ENCODE measurements at places on chromosomes 5 and 9. TPM values are rescaled to one million over a fixed set of nuclear protein-coding genes. Genes with fewer than 3 reads are reported as not detected.

WDR31 gene
- 0.95 TPM for total RNA-seq

ACTL7B gene
- total RNA-seq = not detected

PDCD1LG2 gene
- not detected for total RNA-seq

ACSL6 gene
- total RNA-seq = 0.80 TPM

- H3K27ac ChIP-seq = no peak overlapping the region
- H3K4me3 ChIP-seq = no peak overlapping the region
- H3K4me1 ChIP-seq = peaks cover 20% of the 10 kb centered on the region
- no peak for DNase-seq
- H3K36me3 ChIP-seq = peaks cover 6% of the 10 kb centered on the region
Observed at GRCh38 chr9:99130069-99130468, 25.2 kb downstream of the TGFBR1 start.

DNA sequence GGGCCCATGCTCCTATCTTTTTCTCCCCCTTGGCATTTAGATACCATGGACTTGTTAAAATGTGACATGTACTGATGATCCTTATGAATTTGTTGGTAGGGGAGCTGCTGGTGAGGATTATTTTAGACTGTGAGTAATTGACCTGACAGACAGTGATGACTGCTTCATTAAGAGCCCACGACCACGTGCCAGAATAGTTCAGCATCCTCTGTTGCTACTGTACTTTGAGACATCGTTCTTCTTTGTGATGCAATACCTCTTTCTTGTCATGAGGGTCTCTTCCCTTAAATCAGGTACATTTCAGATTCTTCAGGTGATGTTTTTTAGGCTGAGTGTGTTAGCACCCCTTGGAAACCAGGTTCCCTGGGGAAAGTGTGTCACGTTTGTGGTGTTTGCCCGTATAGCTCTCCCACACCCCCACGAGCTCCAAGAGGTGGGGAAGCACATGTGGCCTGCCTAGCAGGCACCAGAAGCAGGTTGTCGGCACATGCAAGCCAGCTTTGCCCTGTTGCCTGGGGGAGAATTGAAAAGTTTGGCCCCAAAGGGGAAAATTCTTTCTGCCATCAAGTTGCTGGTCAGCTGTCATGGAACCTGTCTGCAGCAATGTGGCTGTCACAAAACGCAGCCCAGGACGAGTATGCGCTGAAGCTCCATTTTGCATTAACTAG lies 25.1 kb downstream of the QRFP start:
- DNase-seq = no peak
- no peak overlapping the region for H3K4me3 ChIP-seq
- H3K27ac ChIP-seq = no peak overlapping the region
- H3K36me3 ChIP-seq = peaks cover 31% of the 10 kb centered on the region
- H3K4me1 ChIP-seq = peaks cover 4% of the 10 kb centered on the region

- peaks cover 5% of the 10 kb centered on the region for H3K4me1 ChIP-seq
- no peaks in the 10 kb centered on the region for H3K36me3 ChIP-seq
- peaks cover 3% of the 10 kb centered on the region for H3K27me3 ChIP-seq
- DNase-seq = no peak
Observed at GRCh38 chr9:88502552-88503034, 32.4 kb upstream of the NXNL2 start.

DNA sequence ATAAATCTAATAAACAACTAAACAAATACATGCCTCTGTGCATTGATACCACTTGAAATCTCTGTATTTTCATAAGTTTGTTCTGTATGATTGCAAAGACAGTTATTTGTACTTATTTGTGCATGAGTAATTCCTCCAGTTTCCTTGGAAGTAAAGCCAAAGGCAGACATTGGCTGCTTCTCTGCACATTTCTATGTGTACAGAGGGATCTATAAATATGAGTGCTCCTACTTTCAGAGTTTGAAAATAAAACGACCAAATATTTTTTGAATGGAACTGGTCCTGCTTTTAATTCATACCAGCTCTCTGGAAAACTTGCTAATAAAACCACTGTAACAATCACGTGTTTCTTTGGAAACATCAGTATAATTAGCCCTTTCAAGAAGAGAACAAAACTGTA lies 306.5 kb downstream of the MAN2A1 start:
- DNase-seq = no peak
- no peaks in the 10 kb centered on the region for H3K27me3 ChIP-seq
- H3K4me3 ChIP-seq = no peak overlapping the region
- no peak overlapping the region for H3K27ac ChIP-seq
- H3K4me1 ChIP-seq = no peaks in the 10 kb centered on the region

- DNase-seq = no peak
- H3K27me3 ChIP-seq = no peaks in the 10 kb centered on the region
- H3K4me3 ChIP-seq = no peak overlapping the region
- peaks cover 15% of the 10 kb centered on the region for H3K4me1 ChIP-seq
- no peaks in the 10 kb centered on the region for H3K36me3 ChIP-seq
- H3K27ac ChIP-seq = no peak overlapping the region
Observed at GRCh38 chr9:80156756-80157472, 585.1 kb downstream of the TLE4 start.

- no peak overlapping the region for H3K4me3 ChIP-seq
- peaks cover 3% of the 10 kb centered on the region for H3K27me3 ChIP-seq
- no peak overlapping the region for H3K27ac ChIP-seq
- H3K4me1 ChIP-seq = no peaks in the 10 kb centered on the region
Observed at GRCh38 chr9:132214027-132214622, 52.3 kb downstream of the NTNG2 start.

GRCh38 chr5:174172152-174172551 lies 126.6 kb downstream of the NSG2 start:
- peaks cover 4% of the 10 kb centered on the region for H3K27me3 ChIP-seq
- no peaks in the 10 kb centered on the region for H3K4me1 ChIP-seq
- no peak overlapping the region for H3K4me3 ChIP-seq
- no peaks in the 10 kb centered on the region for H3K36me3 ChIP-seq
- no peak for DNase-seq
